Stimulated activated CD8-positive, alpha-beta memory T cell treated with anti-CD3 and anti-CD28 coated beads, Interleukin-4, amount 100 ng/mL, for 1 hour (primary cell): ENCODE measurements at places on chromosomes 12 and 14.

GRCh38 chr14:39704594-39704993 lies 272.4 kb upstream of the FBXO33 start:
- no peak for DNase-seq

DNA sequence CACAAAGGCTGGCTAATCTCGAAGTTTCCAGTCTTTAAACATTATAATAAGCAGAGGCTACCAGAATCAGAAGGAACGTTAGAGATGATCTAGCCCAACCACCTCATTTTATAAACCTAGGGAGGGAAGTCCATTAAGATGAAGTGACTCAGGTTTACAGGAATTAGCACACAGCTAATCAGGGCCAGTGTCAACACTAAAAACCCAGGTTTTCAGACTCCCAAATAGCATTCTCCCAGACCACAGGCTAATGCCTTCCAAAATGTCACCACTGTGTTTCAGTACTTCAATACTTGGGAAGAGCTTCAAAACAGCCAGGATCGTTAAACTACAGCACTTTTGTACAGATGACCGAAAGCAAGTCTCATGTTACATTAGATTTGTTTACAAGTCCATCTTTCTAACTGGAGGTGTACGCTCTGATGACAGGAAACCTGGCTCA lies 89.2 kb downstream of the FOXN3 start:
- DNase-seq = no peak

GRCh38 chr12:9587987-9588600 lies 19.6 kb downstream of the KLRB1 start:
- no peak for DNase-seq

DNA sequence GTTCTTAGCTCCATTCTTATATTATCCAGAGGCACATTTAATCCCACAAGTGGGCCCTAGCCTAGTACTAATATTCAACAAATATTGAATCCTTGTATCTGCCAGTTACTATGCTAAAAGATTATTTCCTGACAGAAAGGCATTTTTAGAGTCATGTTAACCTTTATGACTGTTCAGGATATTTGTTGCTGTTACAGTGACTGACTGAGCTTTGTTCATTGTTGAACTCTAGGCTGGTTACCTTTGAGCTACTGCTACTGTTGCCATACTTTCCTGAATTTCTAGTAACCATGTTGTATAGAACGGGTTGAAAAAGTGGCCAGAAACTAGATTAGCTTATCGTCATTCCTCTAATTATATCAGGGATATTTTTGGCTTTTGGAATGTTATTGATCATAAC lies 29.8 kb downstream of the DNM1L start:
- DNase-seq = no peak

- DNase-seq = no peak
Measured at GRCh38 chr14:104477666-104478380, 101.7 kb upstream of the C14orf180 start.

DNA sequence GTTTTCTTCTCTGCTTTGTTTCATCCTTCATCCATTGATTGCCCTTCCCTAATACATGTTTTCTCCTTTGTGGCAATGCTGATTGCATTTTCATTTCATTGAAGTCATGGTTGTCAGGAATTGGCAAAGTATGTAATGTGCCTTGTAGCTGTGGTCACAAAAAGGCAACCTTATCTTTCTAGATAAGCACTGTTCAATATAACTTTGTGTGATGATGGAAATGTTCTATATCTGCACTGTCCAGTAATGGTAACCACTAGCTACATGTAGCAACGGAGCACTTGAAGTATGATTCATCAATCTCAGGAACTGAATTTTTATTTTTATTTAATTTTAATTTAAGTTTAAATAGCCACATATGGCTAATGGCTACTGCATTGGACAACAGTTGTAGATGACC lies 79.8 kb downstream of the PCNX1 start:
- no peak for DNase-seq

- DNase-seq = no peak
Measured at GRCh38 chr12:56334490-56334793, 642 bp upstream of the PAN2 start.

DNA sequence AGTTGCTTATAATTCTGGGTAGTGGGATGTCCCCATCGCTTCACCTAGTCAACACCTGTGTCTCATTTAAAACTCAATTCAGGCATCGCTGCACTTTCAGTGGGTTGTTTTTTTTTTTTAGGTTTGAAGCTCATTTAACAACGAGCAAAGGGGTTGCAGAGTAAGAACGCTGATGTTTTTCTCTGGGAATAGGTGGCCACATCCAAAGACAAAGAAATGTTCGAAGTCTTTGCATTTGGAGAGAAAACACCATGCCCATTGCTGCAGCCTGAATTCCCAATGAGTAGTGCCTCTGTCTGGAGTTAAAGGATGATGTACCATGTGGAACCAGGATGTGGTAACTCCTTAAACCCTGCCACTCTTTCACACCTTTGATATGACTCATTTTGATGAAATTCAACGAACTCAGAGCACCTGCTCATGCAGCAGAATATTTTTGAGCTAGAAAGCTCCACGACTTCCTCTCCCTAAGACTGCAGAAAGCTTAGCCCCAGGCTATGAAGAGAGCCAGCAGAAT lies 35.1 kb upstream of the BATF start:
- no peak for DNase-seq

- no peak for DNase-seq
Measured at GRCh38 chr12:51863933-51864832, 15.7 kb upstream of the FIGNL2 start.

DNA sequence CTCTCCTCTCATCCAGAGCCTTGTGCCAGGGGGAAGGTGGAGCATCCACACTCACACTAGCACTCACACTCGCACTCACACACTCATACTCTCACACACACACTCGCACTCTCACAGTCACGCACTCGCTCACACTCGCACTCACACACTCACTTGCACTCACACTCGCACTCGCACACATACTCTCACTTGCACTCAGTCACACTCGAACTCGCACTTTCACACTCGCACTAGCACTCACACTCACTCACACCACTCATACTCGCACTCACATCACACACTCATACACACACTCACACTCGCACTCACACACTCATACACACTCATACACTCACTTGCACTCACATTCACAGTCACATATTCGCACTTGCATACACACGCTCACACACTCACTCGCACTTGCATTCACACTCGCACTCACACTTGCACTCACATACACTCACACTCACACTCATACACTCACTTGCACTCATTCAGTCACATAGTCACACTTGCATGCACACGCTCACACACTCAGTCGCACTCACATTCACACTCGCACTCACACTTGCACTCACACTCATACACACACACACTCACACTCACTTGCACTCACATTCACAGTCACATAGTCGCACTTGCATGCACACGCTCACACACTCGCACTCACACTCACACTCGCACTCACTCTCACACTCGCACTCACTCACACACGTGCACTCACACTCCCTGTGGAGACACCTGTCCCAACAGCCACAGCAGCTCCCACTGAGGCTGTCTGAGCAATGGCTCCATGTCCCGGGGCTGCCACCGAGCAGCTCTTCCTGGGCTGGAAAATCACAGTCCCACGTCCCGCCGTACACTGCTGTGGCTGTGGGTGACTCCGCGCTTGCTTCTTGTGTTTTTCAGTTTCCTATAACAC lies 12.3 kb upstream of the RIMBP2 start:
- DNase-seq = no peak

- DNase-seq = no peak
Measured at GRCh38 chr12:20489645-20490044, 121.3 kb downstream of the PDE3A start.

DNA sequence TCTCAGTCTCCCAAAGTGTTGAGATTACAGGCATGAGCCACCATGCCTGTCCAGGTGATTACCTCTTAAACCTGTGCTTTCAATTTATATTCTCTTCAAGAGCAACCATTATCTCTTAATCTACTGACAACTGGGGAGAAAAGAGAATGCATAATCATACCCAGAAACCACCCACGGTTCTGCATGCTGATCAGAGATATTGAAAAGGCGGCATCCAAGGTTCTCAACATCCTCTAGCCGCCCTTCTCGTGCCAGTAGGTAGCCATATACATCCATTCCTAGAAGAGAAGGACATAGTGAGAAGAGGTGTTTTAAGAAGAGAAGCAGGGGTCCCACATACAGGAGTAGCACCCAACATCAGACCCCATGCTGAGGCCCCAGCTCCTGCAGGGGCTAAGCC lies 20.8 kb downstream of the ANAPC7 start:
- no peak for DNase-seq

GRCh38 chr14:84436528-84436927 lies 1093.4 kb upstream of the FLRT2 start:
- DNase-seq = no peak

GRCh38 chr12:6273541-6274230 lies 36.8 kb upstream of the PLEKHG6 start:
- no peak for DNase-seq

DNA sequence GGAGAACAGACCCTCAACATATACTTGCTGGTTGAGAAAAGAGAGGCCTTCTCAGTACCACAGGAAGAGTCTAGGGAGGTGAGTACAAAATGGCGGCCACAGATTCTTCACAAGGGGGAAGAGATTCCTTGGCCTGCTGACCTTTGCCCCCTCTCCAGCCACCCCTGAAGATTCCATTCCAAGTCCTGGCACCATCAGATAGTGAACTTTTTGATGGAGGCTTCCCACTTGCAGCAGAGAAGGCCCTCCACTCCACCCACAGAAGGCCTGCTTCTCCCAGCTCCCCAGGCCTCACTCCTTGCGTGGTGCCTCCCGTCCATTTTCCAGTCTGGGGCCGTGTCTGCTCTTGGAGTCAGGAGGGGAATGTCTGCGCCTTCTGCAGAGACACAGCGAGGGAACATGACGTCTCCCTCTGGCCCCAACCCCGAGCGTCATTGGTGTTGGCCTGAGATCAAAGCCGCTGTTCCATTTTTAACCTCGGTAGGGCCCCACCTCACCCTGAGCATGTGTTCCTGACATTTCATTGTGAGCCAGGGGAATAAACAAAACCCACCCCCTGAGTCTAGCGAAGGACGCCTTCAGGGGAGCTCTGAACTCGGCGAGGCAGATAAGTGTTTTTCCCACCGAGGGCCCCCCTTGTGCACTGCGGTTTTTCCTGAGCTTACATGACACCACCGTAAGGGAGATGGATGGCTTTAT lies 268.7 kb upstream of the TBX3 start:
- no peak for DNase-seq

GRCh38 chr14:95480109-95480886 lies 36.2 kb downstream of the SYNE3 start:
- no peak for DNase-seq

DNA sequence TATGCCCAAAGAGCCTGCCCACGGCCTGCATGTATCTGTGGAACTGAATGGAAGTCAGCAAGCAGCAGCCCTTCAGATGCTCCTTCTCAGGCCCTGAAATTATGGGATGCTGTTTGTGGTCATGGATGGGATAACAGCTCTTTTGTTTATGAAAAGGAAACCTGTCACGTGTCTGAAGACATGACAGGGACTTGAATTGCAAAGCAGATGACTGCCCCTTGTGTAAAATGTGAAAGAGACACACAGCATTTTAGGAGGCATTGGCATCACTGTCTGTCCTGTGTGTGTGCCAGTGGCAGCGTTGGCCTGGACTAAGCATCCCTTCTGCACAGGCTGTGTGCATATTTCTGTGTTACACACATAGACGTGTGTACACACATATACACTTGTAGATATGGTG lies 192.1 kb downstream of the VRK1 start:
- DNase-seq = no peak

- DNase-seq = no peak
Measured at GRCh38 chr12:24854908-24855307, 94.0 kb downstream of the BCAT1 start.

DNA sequence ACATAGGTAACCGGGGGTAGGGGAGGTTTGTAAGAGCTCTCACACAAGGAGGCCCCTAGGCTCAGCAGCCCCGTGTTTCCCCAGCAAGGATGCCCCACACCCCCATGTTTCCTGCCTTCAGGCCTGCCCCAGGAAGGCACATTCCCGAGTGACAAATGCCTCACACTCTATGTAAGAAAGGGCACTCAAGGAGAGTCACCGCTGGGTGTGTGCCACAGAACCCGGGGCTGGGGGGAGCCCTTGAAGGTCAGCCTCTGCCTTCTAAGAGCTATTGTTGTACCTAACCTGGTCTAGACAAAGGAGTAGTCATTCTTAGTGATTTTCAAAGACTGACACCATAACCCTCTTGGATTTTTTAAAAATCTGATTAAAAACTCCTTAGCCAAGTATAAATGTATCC lies 333.6 kb downstream of the DPF3 start:
- no peak for DNase-seq

- DNase-seq = no peak
Measured at GRCh38 chr12:113197518-113198077, 12.1 kb downstream of the RITA1 start.

DNA sequence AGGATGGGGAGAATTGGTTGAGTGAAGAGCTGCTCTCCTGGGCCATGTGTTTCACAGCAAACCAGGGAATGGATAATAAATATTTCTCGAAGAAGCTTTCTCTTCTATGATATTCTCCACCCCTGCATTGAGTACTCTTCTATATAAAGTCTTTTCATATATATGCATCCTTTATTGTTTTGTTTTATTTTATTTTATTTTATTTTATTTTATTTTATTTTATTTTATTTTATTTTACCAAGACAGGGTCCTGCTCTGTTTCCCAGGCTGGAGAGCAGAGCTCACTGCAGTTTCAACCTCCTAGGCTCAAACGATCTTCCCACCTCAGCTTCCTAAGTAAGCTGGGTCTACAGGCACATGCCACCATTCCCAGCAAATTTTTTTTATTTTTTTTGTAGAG lies 85.8 kb downstream of the SCN8A start:
- no peak for DNase-seq

DNA sequence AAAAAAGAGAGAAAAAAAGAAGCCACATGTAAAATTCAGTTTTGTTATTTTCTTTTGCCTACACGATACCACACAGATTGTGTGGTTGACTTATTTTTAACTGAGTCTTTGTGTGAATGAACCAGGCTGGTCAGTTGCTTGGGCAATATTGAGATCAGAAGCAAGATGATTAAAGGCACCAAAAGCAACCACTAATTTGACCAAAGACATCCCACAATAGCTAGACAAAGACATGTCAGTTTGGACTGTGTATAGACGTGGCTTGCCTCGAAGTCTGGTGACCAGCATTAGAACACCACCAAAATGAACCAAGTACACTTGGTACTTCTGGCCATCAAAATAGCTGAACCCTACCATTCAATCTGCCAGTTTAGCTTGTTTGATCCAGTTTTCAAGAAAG lies 340.6 kb upstream of the TBX3 start:
- no peak for DNase-seq

- no peak for DNase-seq
Measured at GRCh38 chr12:32828552-32828951, 68.0 kb downstream of the PKP2 start.

GRCh38 chr12:25876383-25877045 lies 82.0 kb upstream of the RASSF8 start:
- DNase-seq = no peak

DNA sequence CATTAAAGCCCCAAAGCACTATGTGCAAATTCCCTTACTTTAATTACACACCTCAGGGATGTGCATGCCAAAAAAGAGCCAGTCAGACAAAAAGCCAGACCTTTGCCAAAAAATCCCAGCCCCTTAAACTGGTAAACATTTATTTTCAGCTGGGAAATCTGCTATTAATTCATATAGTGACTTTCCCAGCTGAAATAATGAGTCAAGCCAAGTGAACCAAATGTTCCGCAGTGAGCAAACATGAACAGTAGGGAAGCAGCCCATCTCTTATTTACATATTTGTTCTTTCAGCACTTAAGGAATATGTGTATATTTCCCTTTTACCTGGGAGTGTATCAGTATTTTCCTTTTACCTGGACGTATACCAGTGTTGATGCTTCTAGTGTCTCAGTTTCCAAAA lies 44.0 kb upstream of the OTX2 start:
- DNase-seq = no peak

- peak; percentile 41 for DNase-seq
Measured at GRCh38 chr14:74618078-74618952, 6.3 kb upstream of the LTBP2 start.

GRCh38 chr12:54603173-54603814 lies 14.8 kb upstream of the PPP1R1A start:
- DNase-seq = peak; percentile 40
